Peyer's patch (tissue), 4 donors: ENCODE measurements at places on chromosomes 2 and 18. TPM values are rescaled to one million over a fixed set of nuclear protein-coding genes. Genes with fewer than 3 reads are reported as not detected.

GRCh38 chr2:88398180-88398579 is 54.3 kb downstream of the FOXI3 start:
- H3K4me1 ChIP-seq = no peaks in the 10 kb centered on the region
- H3K27ac ChIP-seq = no peak overlapping the region
- no peak overlapping the region for H3K4me3 ChIP-seq
- no peaks in the 10 kb centered on the region for H3K36me3 ChIP-seq
- no peaks in the 10 kb centered on the region for H3K27me3 ChIP-seq
- no peak for DNase-seq

- H3K4me3 ChIP-seq = no peak overlapping the region
- no peaks in the 10 kb centered on the region for H3K4me1 ChIP-seq
- no peak overlapping the region for H3K27ac ChIP-seq
- no peaks in the 10 kb centered on the region for H3K27me3 ChIP-seq
- DNase-seq = no peak
These were observed 285.7 kb upstream of the DCC start for GRCh38 chr18:52054324-52054723.

CTNNA2 gene
- total RNA-seq = 0.67 TPM

TTR gene
- total RNA-seq = 2.5 TPM
